NCI-H460 (cell line): ENCODE measurements at places on chromosomes 16 and 17.

- no peak for DNase-seq
These were observed 81.6 kb upstream of the CDC42EP4 start for GRCh38 chr17:73393381-73393780.

GRCh38 chr16:8886593-8887430 is 4.7 kb downstream of the LITAFD start:
- DNase-seq, result no peak

GRCh38 chr16:56910112-56910511 is 21.8 kb upstream of the HERPUD1 start:
- no peak for DNase-seq

DNA sequence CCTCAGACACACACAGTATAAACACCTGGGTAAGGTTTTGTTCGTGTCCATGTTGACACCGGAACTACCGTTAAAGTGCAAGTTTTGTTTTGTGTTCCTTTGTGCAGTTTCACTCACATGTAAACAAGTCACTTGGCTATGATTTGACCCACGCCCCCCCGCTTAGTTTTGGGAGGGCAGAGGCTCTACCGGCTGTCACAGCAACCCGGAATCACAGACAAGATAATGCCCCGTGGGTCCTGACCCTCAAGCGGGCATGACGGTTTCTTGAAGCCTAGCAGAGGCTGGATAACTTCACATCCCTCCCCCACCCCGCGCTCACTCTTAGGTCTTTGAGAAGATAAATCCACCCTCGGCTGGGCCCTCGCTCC is 1.7 kb downstream of the RASD1 start:
- DNase-seq, result no peak

GRCh38 chr16:11781773-11782172 is 15.3 kb downstream of the ZC3H7A start:
- DNase-seq, result no peak

DNA sequence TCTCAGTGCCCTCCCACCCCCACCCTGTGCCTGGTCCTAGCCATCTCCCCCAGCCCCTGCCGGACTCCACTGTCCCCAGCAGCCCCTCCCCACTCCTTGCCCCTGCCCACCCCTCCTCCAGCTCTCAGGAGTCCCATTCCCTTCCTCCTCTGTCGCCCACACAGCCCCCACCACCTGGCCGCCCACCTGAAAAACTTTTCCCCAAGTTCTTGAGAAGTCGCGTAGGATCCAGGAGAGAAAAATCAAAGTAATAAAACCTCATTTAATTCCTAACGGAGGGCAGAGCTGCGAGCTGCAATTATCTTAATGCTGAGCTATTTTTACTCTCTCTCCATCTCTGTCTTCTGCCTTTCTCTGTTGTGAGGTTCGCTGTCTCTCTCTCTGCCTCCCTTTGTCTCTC is 2.4 kb upstream of the PPP1R1B start:
- DNase-seq, result no peak

DNA sequence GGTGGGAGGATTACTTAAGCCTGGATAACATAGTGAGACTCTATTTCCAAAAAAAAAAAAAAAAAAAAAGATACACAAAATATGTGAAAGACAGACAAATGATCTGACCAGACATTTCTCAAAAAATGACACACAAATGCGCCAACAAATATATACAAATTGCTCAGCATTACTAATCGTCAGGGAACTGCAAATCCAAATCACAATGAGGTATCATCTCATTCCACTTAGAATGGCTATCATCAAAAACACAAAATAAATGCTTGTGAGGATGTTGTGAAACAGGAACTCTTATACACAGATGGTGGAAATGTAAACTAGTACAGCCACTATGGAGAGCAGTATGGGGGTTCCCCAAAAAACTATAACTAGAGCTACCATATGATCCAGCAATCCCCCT is 62.4 kb downstream of the STX8 start:
- no peak for DNase-seq

- no peak for DNase-seq
These were observed 66.1 kb upstream of the HS3ST4 start for GRCh38 chr16:25625620-25626019.

DNA sequence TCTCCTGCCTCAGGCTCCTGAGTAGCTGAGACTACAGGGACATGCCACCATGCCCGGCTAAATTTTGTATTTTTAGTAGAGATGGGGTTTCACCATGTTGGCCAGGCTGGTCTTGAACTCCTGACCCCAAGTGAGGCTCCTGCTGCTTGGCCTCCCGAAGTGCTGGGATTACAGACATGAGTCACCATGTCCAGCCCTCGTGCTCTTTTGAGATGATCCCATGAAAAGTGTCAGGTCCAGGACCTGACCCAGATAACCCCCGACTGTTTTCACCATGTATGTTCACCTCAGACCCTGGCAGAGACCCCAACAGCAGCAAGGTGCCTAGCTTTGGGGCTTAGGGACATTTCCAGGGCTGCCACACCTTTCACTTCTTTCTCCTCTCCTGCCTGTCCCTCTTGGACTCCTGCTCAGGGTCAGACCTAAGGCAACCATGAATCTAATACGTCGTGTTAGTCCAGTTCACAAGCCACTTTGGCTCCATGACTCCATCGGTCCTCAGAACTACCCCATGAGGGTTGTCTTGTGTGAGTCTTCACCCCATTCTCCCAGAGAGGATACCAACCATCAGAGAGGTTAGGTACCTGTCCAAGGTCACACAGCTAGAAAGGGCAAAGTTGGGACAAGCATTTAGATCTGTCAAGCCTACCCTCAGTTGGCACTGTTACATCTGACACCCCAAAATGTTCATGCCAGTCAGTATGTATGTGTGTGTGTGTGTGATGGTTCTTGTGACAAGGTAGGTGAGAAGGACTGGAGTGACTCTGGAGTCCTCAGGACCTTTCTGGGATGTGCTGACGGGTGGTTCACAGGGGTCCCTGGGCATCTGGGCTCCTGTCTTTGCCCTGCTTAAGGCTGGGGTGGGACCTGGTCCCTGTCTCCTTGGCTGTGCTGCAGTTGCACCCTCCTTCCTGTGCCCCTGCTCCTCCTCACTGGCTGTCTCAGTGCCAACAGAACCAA is 23.1 kb upstream of the MAP3K14 start:
- no peak for DNase-seq
